ENCODE measurements at places on chromosomes 13 and 19.
A peak's percentile ranks its signal among the peaks of the same experiment; 100 is the strongest.

- DNase-seq: no peak
- no peaks in the 10 kb centered on the region for H3K27me3 ChIP-seq
- no peak overlapping the region for H3K4me3 ChIP-seq
- peaks cover 7% of the 10 kb centered on the region for H3K4me1 ChIP-seq
- no peak overlapping the region for H3K27ac ChIP-seq
- no peaks in the 10 kb centered on the region for H3K36me3 ChIP-seq
These were observed 14.3 kb downstream of the FUT6 start for GRCh38 chr19:5825178-5825577.

GRCh38 chr13:108755083-108755482, 125.7 kb downstream of the MYO16 start:
- H3K27me3 ChIP-seq: no peaks in the 10 kb centered on the region
- H3K4me1 ChIP-seq: no peaks in the 10 kb centered on the region
- no peaks in the 10 kb centered on the region for H3K36me3 ChIP-seq

DNA sequence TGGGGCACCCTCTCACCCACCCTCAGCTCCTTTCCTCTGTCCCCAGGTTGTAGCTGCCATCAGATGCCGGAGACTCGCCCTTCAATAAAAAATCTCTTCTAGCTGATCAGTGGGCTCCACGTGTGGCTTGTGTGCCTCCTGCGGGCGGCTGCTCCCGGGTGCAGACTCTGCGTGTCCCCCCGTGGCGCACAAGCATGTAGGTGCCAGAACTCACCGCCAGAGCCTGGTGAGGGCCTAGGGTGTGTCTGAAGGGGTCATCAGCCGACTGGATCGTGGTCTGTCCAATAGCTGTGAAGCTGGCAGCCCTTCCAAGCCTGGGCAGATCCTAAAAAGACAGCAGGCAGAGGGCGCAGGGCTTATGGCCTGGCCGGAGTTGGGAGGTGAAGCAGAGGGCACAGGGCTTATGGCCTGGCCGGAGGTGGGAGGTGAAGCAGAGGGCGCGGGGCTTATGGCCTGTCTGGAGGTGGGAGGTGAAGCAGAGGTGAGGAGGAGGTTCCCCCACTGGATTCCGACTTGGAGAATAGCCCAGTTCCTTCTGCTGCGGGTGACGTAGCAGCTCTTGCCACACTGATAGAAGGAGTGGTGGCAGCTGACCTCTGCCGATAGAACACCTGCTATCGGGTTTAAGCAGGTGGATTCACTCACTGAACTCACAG, 11.7 kb downstream of the NOP53 start:
- H3K27ac ChIP-seq: no peak overlapping the region
- H3K36me3 ChIP-seq: peaks cover 9% of the 10 kb centered on the region
- no peaks in the 10 kb centered on the region for H3K4me1 ChIP-seq
- DNase-seq: no peak
- H3K27me3 ChIP-seq: no peaks in the 10 kb centered on the region

DNA sequence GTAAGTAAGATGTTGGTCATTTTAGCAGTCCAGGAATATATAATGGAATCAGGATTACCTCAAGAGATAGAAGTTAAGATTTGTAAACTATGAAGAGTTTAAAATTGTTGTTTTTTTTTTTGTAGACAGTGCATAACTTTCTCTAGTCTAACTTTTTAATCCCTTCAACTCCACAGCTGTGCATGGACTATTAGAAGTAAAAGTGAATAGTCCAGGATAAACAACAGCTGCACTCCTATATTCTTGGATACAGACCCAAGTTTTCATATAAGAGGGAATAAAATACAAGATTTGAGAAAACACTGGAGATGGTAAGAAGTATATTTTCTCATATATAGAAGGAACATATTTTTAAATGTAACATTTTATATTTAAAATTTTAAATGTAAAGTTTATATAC, 1509.9 kb downstream of the SLITRK5 start:
- no peak for DNase-seq
- H3K4me1 ChIP-seq: peaks cover 11% of the 10 kb centered on the region
- H3K27ac ChIP-seq: no peak overlapping the region
- H3K27me3 ChIP-seq: no peaks in the 10 kb centered on the region

- no peak overlapping the region for H3K27ac ChIP-seq
- H3K4me1 ChIP-seq: peaks cover 22% of the 10 kb centered on the region
- H3K27me3 ChIP-seq: no peaks in the 10 kb centered on the region
These were observed 8.2 kb downstream of the PKN1 start for GRCh38 chr19:14441041-14441938.

DNA sequence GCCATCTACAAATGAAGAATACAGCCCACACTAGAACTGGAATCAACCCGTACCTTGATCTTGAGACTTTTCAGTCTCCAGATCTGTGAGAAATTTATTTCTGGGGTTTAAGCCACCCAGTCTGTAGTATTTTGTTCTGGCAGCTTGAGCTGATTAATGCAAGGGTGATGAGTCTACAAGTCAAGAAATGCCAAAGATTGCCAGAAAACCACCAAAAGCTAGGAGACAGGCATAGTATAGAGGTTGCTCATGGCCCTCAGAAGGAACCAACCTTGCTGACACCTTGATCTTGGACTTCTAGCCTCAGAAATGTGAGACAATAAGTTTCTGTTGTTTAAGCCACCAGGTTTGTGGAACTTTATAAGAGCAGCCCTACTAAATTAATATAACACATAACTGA, 428.2 kb upstream of the KLF12 start:
- no peaks in the 10 kb centered on the region for H3K27me3 ChIP-seq
- H3K27ac ChIP-seq: no peak overlapping the region

DNA sequence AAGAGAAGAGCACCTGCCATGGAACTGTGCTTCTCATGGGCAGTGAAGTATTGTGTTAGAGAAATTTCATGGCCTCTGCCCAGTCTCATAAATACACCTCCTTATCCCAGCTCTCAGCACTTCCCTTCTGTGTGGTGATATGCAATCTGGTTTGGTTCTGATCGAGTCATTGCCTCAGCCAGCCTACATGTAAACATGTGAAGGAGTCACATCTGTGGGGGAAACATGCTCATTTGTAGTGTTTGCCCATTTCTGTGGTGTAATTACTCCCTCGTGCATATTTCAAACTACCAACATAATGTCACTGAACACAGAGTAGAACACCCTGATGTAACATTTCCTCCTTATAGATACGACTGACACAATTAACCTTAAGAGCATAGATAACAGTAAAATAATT, 183.0 kb downstream of the DCT start:
- no peaks in the 10 kb centered on the region for H3K36me3 ChIP-seq
- H3K27ac ChIP-seq: no peak overlapping the region

DNA sequence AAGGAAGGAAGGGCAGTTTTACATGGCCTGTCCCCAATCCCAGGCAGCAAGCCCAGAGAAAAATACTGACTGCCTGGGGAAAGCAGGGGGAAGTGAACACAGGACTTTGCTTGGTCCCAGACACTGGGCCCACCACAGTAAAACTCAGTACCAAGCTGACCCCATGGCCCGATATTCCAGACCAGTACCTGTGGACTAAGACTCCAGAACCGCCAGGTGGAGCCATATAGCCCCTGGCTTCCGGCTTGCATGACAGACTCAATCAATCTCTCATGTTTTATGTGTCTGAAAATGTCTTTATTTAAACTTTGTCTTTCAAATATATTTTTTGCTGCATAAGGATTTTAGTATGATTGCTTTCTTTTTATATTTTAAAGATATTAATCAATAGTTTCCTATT, 767.9 kb upstream of the SLITRK6 start:
- DNase-seq: no peak
- no peak overlapping the region for H3K27ac ChIP-seq
- no peaks in the 10 kb centered on the region for H3K36me3 ChIP-seq
- H3K27me3 ChIP-seq: no peaks in the 10 kb centered on the region

DNA sequence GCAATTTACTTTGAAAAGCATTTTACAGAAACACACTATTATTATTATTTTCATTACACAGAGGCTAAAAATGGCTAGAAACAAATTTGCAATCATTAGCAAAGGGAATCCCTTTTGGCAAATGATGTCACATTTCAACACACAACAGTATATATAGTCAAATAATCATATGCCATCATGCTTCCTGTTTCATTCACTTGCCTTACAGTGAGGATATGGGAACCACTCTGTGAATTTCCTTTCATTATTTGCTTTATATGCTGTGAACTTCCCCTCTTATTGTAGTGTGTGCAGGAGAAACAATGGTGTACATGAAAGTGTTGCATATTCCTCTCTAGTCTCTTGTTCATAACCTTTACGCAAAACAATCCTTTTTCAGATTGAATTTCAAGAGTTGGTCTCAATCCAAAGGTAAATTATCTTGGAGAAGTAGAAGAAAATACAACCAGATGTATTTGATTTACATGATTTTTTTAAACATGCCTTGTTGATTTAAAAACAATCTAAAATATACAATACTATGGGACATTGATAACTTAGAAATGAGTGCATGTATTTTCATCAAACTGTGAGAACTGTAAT, 657.3 kb downstream of the EFNB2 start:
- no peak for DNase-seq
- H3K4me1 ChIP-seq: no peaks in the 10 kb centered on the region
- no peaks in the 10 kb centered on the region for H3K36me3 ChIP-seq
- no peaks in the 10 kb centered on the region for H3K27me3 ChIP-seq
- H3K27ac ChIP-seq: no peak overlapping the region

DNA sequence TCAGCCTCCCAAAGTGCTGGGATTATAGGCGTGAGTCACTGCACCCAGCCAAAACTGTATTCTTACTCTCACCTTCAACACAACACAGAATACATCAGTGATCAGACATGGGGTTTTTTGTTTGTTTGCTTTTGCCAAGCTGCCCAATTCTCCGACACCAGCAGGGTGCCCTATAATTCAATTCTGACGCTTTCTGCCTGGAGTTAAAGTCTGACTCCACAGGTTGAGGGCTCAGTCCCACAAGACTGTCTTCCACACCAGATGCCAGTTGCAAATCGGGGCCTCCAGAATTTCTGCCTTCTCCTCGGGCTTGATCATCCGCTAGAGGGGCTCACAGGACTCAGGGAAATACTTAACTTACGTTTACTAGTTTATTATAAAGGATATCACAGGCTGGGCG, 22.1 kb downstream of the FBN3 start:
- H3K27ac ChIP-seq: no peak overlapping the region
- DNase-seq: no peak
- H3K27me3 ChIP-seq: no peaks in the 10 kb centered on the region
- H3K4me3 ChIP-seq: no peak overlapping the region
- no peaks in the 10 kb centered on the region for H3K36me3 ChIP-seq

GRCh38 chr13:42752731-42753130, 28.7 kb upstream of the FAM216B start:
- no peak overlapping the region for H3K27ac ChIP-seq
- no peak for DNase-seq
- no peaks in the 10 kb centered on the region for H3K27me3 ChIP-seq
- H3K36me3 ChIP-seq: no peaks in the 10 kb centered on the region

DNA sequence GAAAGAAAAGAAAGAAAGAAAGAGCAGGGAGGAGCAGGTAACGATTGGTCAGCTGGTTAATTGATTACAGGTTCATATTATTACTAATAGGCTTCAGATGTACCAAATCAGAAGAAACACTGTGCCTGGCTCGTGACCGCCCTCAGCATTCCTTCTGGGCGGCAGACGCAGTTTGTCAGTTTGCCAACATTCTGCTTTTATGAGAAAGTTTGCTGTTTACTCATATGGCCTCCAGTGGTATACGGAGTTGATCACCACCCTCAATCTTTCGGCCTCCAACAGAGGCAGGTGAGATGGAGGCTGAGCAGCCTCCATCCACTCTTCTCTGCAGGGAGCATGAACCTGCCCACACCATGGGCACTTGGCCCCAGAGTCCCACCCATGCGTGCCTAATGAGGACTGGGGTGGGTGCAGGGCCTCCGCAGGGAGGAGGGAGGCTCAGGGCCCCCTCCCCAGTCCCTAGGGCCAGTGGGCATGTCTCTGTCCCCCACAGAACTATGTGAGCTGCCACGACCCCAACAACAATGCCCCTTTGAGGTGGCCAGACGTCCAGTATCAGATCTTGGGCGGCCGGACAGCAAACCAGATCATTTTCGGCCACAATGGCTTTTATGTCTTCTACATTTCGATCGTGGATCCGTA, 8.8 kb downstream of the PRR22 start:
- no peaks in the 10 kb centered on the region for H3K27me3 ChIP-seq
- no peaks in the 10 kb centered on the region for H3K36me3 ChIP-seq
- H3K27ac ChIP-seq: no peak overlapping the region
- DNase-seq: no peak

- DNase-seq: no peak
- H3K27me3 ChIP-seq: no peaks in the 10 kb centered on the region
- H3K4me1 ChIP-seq: peaks cover 10% of the 10 kb centered on the region
- H3K36me3 ChIP-seq: no peaks in the 10 kb centered on the region
- no peak overlapping the region for H3K27ac ChIP-seq
- no peak overlapping the region for H3K4me3 ChIP-seq
These were observed 30.4 kb upstream of the CEACAM21 start for GRCh38 chr19:41545547-41545946.

- no peak overlapping the region for H3K4me3 ChIP-seq
- no peak for DNase-seq
- H3K27me3 ChIP-seq: no peaks in the 10 kb centered on the region
- no peaks in the 10 kb centered on the region for H3K36me3 ChIP-seq
These were observed 87.0 kb upstream of the TSHZ3 start for GRCh38 chr19:31436121-31436776.

GRCh38 chr19:35592226-35592625, 6.3 kb downstream of the PMIS2 start:
- no peak overlapping the region for H3K4me3 ChIP-seq
- no peaks in the 10 kb centered on the region for H3K4me1 ChIP-seq
- H3K27ac ChIP-seq: no peak overlapping the region
- H3K36me3 ChIP-seq: no peaks in the 10 kb centered on the region
- peak; percentile 77 for DNase-seq
- H3K27me3 ChIP-seq: no peaks in the 10 kb centered on the region

GRCh38 chr13:22828081-22828480, 352.7 kb upstream of the SGCG start:
- H3K4me1 ChIP-seq: no peaks in the 10 kb centered on the region
- H3K4me3 ChIP-seq: no peak overlapping the region
- no peak overlapping the region for H3K27ac ChIP-seq
- H3K36me3 ChIP-seq: no peaks in the 10 kb centered on the region
- no peaks in the 10 kb centered on the region for H3K27me3 ChIP-seq
- DNase-seq: no peak

DNA sequence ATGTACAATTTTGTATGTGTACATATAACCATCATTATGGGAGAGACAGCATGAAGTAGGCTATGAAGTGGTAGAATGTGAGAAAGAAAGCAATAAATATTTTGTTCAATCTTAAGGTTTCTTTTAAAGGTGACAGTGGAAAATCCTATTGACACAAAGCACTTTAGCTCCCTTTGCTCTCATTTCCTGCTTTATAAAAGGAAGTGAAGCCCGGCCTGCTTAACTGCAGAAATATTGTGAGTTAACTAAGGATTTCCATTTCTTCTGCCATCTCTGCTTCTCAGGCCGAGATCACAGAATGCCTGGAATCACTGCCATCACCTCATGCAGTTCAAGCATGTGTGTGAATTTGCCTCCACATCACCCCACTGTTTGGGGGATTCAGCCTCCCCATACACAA, 83.5 kb downstream of the FRY start:
- no peaks in the 10 kb centered on the region for H3K36me3 ChIP-seq
- no peak for DNase-seq

DNA sequence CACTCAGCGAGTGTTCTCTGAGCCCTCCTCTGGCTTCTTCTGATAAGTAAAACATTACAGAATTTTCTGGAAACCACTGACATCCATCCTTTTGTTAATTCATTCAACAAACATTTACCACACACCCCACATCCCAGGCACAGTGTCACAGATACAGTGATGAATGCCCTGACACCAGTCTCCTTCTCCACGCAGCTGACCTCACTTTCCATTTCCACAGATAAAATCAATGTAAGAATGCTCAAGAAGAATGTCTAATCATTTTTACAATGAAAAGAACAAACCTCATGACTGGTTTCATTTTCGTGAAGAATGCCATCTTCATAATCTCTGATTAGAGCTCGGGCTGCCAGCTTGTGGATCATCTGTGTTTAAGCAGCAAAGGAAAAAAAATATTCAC, 69.2 kb downstream of the PARP4 start:
- H3K36me3 ChIP-seq: peaks cover 14% of the 10 kb centered on the region
- no peak for DNase-seq
- H3K27ac ChIP-seq: no peak overlapping the region
- no peaks in the 10 kb centered on the region for H3K4me1 ChIP-seq
